Naive thymus-derived CD4-positive, alpha-beta T cell (primary cell): ENCODE measurements at places on chromosomes 13 and 19. TPM values are rescaled to one million over a fixed set of nuclear protein-coding genes. Genes with fewer than 3 reads are reported as not detected.

The ZNF763 gene
- 4.5 TPM for polyA plus RNA-seq

The FAAP24 gene
- 3.9 TPM for polyA plus RNA-seq

The VSTM1 gene
- not detected for polyA plus RNA-seq

The ZNF99 gene
- not detected for polyA plus RNA-seq

GRCh38 chr19:41261474-41262190 is 2.5 kb upstream of the HNRNPUL1 start:
- peak; percentile 9 for DNase-seq
- H3K36me3 ChIP-seq, result no peaks in the 10 kb centered on the region
- peak overlapping the region; percentile 99 for H3K27ac ChIP-seq

DNA sequence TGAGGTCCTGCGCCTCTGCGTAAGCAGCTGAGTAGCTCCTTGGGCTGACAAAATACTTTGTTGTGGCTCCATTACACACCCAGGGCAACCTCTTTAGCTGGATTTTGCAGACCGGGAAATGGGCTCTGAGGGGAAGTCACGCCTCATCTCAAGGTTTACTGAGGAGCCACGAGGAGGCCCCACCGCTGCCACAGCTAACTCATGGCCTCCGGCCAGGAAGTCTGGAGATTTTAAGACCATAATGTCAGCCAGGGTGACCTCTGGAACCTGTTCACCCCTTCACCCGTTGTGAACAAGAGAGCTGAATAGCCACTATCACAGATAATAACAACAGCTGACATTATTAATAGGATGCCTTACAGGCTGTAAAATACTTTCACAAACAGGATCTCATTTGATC is 351.3 kb upstream of the TMTC4 start:
- H3K27ac ChIP-seq, result no peak overlapping the region
- H3K4me1 ChIP-seq, result no peaks in the 10 kb centered on the region
- no peak for DNase-seq

DNA sequence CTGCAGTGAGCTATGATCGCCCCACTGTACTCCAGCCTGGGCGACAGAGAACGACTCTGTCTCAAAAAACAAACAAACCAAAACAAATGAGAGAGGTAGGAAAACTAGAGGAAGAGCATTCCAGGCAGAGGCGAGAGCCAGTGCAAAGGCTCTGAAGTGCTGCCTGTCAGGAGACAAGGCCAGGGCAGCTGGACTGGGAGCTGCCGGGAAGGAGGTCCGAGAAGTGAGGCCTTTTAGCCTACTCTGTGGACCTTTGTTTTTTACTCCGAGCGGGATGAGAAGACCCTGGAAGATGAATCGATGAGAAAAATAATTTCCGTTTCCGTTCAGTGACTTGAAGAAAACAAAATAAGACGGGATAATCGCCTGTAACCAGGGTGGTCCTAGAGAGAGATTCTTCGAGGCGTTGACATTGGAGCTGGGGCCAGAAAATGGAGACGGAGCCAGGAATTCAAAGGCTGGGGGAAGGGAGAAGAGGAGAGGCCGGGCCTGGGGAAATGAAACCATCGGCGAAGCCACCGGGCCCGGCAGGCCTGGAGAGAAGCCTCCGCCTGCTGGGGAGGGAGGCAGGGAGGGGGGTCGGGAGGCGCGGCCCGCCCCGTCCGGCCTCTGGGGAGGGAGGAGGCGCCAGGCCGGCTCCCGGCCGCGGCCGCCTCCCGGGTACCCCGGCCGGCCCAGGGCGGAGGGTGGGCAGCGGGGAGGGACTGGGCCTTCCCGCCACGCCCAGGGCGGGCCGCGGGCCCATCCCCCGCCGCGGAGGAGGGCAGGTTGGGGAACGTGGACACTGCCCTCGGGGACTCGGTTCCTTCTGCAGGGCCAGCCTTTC is 7.8 kb upstream of the SERTAD1 start:
- peak; percentile 42 for DNase-seq
- H3K36me3 ChIP-seq, result no peaks in the 10 kb centered on the region

DNA sequence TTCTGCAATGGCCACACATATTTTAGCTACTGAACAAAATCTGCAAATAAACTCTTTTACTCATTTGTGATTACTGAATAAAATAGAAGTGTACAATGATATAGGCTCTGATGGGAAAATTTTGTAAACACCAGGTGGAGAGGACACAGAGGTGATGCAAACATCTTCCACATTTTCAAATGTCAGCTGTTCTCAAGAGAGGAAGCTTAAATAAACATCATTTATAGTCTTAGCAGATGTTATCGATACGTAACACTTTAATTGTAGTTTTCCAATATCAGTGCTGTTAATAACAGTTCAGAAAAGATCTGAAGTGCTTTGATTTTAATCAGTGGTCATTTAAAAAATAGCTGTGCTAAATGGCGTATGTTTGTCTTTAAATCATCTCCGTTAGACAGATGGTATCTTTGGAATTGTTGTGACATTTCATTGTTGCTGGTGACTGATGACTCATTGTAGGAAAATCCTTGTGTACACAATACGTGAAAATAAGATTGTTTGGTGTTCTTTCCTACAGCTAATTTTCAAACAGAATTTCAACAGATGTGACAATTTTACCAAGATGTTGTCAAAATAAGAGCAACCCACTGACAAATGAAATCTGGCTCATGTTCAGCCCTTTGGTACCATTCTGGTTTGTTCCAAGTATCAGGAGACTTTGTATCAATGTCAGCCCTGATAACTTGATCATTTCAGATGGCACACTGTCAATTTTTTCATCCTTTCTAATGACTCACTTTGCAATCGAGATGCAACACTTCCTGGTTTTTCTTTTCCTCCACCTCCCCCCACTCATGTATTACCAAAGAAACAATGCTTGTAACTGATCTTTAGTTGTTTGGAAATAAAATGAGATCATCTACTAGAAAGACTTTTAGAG is 516.0 kb downstream of the DCT start:
- no peaks in the 10 kb centered on the region for H3K4me1 ChIP-seq
- no peak overlapping the region for H3K4me3 ChIP-seq
- DNase-seq, result no peak
- H3K27ac ChIP-seq, result no peak overlapping the region
- no peaks in the 10 kb centered on the region for H3K27me3 ChIP-seq
- H3K36me3 ChIP-seq, result no peaks in the 10 kb centered on the region

DNA sequence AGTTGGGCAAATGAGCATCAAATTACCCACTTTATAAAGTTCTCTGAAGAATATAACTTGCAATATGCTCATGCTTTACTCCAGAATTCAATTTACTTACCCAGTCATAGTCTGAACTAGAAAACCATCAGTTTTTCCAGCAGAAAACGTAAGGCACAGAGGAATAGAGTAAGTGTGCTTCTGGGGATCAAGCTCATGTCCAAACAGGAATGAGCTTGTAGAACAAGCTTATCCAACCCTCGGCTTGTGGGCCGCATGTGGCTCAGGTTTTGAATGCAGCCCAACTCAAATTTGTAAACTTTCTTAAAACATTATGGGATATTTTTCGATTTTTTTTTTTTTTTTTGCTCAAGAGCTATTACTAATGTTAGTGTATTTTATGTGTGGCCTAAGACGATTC is 308.5 kb upstream of the KLF12 start:
- H3K4me3 ChIP-seq, result no peak overlapping the region
- H3K27ac ChIP-seq, result no peak overlapping the region
- DNase-seq, result no peak
- no peaks in the 10 kb centered on the region for H3K27me3 ChIP-seq
- no peaks in the 10 kb centered on the region for H3K4me1 ChIP-seq
